Fibroblast of lung (primary cell): ENCODE measurements at places on chromosomes 16 and 17.

- DNase-seq: no peak
Measured at GRCh38 chr16:85018529-85019236, 7.3 kb upstream of the ZDHHC7 start.

- DNase-seq: no peak
Measured at GRCh38 chr16:4381072-4381934, 9.7 kb downstream of the VASN start.

DNA sequence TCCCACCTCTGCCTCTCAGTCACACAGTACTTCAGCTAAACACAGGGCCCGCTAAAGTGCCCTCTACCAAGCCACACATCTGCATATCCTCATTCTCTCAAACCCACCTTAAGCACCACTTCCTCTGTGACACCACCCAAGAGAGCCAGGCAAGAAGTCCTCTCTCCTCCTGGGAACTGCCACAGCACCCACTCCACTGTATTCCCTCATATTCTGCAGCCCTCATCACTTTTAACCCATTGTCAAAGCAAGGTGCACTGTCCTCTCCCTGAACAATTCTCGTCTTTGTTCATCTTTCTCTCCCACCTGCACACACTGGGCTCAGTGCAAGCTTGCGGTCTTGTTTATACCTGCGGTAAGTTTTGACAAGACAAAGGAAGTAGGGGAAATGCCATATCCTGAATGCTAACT lies 13.6 kb downstream of the CHD9 start:
- no peak for DNase-seq

DNA sequence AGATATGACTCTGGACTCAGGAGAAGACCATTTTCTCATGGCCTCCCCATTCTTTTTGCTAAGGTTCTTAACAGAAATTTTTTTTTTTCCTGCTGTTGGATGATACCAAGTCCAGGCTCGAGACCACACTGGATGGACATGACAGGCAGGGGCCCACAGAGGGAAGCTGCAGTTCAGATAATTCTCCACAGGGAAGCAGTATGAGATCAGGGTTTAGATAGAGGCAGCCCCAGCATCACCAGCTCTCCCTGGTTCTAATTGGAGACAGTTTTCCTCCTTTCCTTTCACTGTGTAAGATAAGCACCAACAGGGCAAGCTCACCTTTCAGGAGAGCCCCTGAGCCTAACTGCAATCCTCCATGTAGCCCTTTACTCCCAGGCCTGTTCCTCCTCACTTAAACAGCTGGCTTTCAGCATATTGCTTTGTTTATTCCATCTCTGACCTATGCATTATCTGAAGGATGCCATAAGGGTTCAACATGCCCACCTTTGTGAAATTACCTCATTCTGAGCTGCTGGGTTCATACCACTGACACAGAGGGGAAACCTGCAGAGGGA lies 108.1 kb downstream of the SNX11 start:
- DNase-seq: peak; percentile 56

- no peak for DNase-seq
Measured at GRCh38 chr17:82817947-82818346, 21.9 kb downstream of the ZNF750 start.

- DNase-seq: no peak
Measured at GRCh38 chr17:61462719-61463315, 10.6 kb downstream of the TBX4 start.

- DNase-seq: no peak
Measured at GRCh38 chr16:78597809-78598570, 498.5 kb downstream of the WWOX start.

GRCh38 chr17:273981-274832 lies 78.4 kb downstream of the RPH3AL start:
- DNase-seq: no peak

- no peak for DNase-seq
Measured at GRCh38 chr16:67015313-67015731, 13.6 kb upstream of the CBFB start.

DNA sequence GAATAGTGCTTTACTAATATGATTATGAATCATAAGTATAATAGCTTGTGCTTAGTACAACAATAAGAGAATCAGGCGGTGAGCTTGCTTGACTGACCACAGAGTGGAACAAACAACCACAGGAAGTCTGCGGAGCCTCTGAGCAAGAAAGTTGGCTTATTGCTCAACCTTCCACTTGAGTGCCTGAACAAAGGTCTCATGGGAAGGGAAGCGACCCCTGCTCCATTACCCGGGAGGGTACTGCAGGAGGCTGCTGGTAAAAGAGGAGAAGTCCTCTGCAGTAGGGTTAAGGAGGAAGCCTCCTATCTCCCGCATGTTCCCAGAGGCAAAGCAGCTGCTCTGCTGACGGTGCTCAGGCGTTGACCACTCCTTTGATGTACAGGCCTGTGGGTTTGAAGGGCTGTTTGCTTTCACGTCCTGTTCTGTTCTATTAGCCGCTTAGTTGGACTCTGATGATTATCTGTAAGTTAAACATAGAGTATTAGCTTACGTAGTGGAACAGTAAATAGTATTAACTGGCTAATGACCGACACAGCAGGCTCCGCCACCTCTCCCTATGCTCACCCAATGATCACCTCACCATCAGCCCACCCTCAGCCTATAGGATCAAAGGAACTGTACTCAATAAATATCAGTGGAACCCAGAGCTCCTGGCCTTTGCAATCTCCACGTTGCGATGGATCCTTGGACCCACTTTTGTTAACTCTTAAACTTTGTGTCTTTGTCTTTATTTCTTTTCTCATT lies 17.5 kb downstream of the ALOX15B start:
- peak; percentile 86 for DNase-seq

DNA sequence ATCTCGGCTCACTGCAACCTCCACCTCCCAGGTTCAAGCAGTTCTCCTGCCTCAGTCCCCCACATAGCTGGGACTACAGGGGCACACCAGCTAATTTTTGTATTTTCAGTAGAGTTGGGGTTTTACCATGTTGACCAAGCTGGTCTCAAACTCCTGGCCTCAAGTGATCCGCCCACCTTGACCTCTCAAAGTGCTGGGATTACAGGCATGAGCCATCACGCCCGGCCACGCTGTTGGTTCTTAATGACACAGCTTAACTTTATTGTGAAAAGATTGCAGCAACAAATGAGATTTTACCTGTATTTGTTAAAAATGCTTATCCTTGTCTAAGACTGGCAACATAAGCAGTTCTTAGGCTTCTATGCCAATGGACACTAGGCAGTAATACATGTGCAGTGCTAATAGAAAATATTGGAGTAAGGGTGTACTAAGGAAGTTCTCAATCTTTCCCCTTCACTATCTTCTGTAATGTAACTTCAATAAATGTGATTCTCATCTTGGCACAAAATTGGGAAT lies 2.9 kb downstream of the UBB start:
- DNase-seq: no peak

GRCh38 chr17:31224366-31224765 lies 72.7 kb downstream of the OMG start:
- DNase-seq: no peak

- DNase-seq: no peak
Measured at GRCh38 chr16:68362947-68363657, 52.3 kb downstream of the PRMT7 start.

- DNase-seq: no peak
Measured at GRCh38 chr17:59234631-59235030, 14.3 kb downstream of the GDPD1 start.

GRCh38 chr17:44095647-44096496 lies 25.3 kb downstream of the G6PC3 start:
- peak; percentile 92 for DNase-seq
